Stimulated activated CD8-positive, alpha-beta memory T cell treated with anti-CD3 and anti-CD28 coated beads, Interleukin-7, amount 100 ng/mL, for 24 hours (primary cell): ENCODE measurements at places on chromosomes 11 and 22.

GRCh38 chr22:38468443-38469305 lies 778 bp downstream of the KDELR3 start:
- no peak for DNase-seq

DNA sequence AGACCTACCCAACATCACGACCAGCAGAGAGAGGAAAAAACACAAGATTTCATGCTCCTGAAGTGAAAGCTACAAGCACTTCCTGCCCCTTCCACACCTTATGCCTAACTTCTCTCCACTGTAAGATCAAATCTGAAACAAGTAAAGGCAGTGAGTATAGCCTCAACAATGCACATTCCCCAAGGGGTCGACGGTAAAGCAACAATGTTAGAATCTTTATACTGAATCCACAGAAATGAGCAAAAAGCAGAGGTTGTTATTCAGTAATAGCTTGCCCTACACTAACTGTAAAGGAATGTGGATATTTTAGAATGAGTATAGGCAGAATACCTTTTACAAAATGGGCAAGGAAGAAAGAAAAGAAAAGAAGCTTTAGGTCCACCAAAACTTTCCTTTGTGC lies 15.6 kb downstream of the ARFGAP3 start:
- DNase-seq, result no peak

DNA sequence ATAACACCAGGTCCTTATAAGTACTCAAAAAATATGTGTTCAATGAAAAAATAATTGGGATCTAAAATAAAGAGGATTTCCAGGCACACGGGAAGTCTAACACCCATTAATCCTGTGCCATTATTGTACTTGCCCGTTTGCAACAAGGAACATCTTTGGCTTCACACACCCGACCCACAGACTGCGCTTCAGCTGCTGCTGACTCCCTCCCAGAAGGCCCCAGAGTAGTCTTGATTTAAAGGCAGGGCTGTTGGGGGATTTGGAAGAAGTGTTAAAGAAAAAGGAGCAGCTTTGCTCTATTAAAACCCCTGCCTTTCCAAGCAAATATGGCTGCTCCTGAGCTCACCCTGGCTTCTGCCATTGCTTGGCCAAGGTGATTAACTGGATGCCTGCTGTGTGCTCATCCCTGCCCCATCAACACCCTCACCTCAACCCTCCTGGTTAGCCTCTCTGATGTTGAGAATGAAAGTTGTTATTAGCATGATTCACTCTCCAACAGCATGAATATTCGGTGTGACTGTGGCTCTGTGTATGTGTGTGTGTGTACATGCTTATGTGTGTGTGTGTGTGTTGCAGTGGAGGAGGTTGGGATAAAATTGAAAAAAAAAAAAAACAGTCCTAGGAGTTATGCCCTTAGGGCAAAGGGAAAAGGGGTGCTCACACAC lies 76.1 kb downstream of the KIRREL3 start:
- DNase-seq, result no peak

- DNase-seq, result no peak
These were observed 119.2 kb downstream of the ME3 start for GRCh38 chr11:86553265-86553664.

GRCh38 chr11:57541169-57541568 lies 3.8 kb downstream of the SMTNL1 start:
- DNase-seq, result no peak

DNA sequence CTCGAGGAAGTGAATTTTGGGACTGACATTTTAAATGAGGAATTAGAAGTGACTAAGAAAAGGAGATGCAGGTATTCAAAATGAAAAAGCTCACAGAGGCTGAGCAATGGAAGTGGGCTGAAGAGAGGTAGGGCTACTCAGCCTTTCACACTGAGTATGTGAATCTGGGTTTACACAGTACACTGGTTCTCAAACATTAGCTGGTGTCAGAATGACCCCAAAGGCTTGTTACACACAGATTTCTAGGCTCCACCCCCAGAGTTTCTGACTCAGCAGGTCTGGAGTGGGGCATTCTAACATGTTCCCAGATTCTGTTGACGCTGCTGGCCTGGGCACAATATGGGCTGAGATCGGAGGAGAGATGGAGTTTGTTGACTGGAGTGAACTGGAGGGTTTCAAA lies 32.8 kb downstream of the CADM1 start:
- DNase-seq, result no peak

DNA sequence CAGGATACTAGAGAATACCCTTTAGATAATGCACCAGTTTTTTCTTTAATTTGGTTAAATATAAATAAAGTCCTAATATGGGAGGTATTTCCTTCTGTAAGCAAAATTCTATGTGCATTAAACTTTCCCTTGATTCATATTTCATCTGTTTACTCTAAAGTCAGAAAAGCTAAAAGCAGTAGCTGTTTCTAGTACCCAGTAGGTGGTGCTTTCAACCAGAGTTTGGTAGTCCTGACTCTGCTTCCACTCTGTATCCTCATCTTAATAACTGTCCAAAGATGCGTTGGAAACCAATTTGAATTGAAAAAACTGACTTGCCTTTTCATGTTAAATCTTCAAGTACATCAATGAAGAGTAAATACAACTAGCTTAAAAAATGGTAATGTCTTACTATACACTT lies 1065.2 kb downstream of the JRKL start:
- DNase-seq, result no peak

GRCh38 chr11:100981196-100981824 lies 148.3 kb downstream of the PGR start:
- no peak for DNase-seq

- no peak for DNase-seq
These were observed 95.4 kb upstream of the TIMP3 start for GRCh38 chr22:32706149-32706548.

GRCh38 chr11:19441752-19442553 lies 201.2 kb upstream of the E2F8 start:
- DNase-seq, result peak; percentile 7

DNA sequence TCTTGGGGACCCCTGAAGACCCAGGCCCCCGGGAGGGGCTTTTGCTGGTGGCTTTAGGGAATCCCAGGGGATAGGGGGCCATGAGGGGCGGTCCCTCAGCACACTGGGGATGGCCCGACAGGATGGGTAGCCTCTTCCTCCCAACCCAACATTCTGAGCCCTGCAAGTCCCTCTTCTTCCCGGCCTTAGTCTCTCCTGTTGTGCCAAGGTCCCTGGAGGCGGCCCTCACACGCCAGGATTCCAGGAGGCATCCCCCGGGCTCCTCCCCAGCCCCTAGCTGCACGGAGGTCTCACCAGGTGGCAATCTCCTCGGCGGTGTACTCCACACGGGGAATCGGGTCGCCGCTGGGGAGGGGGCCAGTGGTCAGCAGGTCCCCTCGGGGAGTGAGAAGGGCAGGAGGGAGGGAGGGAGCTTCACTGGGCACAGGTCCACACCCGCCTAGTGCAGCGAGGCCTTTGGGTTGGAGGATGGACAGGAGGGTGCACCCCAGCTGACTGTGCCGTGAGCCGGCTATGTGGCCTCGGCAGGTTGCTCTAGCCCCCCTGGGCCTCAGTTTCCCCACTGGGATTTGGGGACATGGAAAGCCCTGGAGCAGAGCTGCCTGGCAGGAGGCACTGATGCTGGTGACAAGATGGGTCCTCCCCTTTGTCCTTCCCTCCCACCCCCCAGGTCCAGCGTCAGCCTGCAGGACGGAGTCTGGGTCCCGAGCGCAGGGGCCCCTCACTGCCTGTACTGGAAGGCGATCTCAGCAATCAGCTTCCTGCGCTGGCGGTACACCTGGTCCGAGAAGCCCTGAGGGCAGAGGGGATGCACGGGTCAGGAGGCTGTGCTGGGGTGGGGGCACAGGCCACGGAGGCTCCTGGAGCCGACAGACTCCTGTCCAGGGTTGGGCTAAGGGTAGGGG lies 4.2 kb downstream of the TH start:
- no peak for DNase-seq

DNA sequence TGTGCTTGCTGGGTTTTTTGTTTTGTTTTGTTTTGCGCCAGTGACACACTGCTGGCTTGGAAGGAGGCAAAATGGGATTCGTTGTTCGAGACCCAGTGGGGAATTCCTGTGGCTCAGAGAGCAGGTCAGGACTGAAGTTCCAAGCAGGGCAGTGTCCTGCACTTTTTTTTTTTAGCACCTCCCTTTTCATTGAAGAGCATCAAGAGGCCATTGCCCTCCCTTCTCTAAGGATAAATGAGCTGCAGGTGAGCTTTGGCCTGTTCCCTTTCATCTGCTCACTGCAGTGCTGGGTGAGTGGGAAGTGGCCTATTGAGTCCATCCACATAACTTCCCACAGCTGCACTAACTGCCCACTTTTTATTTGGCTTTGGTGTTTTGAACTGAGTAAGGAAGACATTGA lies 87.8 kb downstream of the ARHGAP42 start:
- no peak for DNase-seq

- DNase-seq, result no peak
These were observed 15.3 kb upstream of the POLA2 start for GRCh38 chr11:65246506-65246905.

GRCh38 chr11:66744485-66745355 lies 15.7 kb upstream of the SPTBN2 start:
- DNase-seq, result peak; percentile 66

GRCh38 chr11:72379384-72380131 lies 54.8 kb downstream of the CLPB start:
- DNase-seq, result no peak

DNA sequence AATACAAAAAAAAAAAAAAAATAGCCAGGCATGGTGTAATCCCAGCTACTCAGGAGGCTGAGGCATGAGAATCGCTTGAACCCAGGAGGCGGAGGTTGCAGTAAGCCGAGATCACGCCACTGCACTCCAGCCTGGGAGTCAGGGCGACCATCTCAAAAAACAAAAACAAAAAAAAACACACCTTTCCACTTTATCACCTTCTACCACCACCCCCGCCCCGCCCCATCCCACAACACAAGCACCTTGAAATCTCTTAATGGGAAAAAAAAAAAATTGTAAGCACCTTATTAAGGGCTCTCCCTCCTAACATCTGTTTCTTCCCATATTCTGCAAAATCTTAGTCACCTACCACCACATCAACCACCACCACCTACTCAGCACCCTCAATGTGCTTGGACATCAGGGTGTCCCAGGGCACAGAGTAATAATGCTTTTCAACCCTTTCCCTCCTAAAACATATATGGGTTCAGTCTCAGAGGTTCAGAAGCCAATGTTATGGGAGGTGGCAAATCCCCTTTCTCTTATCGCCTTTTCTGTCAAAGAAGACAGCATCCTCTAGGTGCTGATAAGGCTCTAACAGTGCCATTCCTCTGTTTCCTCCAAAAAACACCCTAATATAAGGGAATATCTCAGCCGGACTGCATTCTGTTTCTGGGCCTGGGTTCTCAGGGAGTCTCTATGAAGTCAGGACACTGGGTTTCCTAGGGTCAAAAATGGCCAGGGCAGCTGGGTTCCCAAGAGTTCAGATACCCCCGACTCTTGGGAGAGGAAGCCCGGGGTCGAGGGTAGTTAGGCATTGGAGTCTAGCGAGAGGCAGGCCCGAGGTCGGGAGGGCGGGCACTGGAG lies 718 bp downstream of the INTS5 start:
- DNase-seq, result no peak

GRCh38 chr11:114413958-114414357 lies 13.5 kb downstream of the RBM7 start:
- no peak for DNase-seq

DNA sequence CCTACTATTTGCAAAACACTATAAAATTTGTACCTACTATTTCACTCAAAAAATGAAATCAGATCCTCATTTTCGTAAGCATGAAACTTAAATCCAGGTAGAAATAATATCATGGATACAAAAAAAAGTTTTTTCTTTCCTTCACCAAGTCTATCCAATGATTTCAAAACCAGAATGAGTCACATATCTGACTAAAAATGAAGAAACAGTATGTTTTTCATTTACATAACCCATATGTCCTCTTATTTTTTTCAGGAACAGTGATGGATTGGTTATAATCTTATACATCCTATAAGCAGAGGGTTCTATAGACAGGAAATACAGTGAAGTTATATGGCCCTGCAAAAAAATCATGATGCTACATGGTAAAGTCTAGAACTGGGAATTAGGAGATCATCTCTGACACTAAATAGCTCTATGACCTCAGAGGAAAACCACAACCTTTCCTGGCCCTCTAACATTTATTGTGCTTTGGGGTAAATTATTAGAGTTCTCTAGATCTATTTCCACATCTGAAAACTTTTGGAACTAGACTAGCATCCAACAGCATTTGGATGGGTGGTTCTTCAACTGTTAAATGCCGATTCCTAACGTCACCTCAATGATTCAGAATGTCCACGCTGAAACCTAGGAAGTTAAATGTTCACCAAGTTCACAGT lies 10.9 kb downstream of the MTMR2 start:
- no peak for DNase-seq

- no peak for DNase-seq
These were observed 23.6 kb downstream of the MYEOV start for GRCh38 chr11:69317401-69318092.

- no peak for DNase-seq
These were observed 1057.3 kb downstream of the OPCML start for GRCh38 chr11:132475026-132475425.

GRCh38 chr11:6657346-6657745 lies 1.7 kb upstream of the DCHS1 start:
- DNase-seq, result no peak

DNA sequence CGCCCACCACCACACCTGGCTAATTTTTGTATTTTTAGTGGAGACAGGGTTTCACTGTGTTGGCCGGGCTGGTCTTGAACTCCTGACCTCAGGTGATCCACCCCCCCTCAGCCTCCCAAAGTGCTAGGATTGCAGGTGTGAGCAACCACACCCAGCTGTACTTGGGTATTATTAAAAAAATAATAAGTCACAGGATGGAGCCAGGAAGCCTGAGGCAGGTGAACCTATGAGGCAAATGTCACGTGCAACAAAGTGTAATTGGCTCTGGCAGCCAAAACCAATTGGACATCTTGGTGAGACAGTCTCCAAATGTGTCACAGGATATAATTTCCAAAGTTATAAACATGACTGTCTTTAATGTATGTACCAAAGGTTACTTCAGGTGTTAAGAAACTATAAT lies 24.0 kb upstream of the MALAT1 start:
- no peak for DNase-seq
